Hematopoietic multipotent progenitor cell treated with erythropoietin and hydrocortisone succinate and interleukin-3 and kit ligand, for 15 days (in vitro differentiated cells): ENCODE measurements at places on chromosomes 3 and 15.

DNA sequence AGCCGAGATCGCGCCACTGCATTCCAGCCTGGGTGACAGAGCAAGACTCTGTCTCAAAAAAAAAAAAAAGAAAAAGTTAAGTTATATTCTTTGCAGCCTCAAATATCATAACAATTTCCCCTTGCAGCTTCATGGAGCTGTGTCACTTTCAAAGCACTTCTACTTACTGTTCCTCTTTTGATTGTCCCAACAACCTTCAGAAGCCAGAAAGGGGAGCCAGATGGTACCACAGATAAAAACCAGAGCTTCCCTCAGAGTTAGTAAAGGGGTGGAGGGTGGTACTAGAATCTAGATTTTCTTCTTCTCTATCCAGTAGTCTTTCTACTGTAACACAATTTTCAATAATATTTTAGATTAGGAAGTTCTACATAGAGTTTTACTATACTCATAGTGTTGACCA lies 188.8 kb downstream of the TAFA4 start:
- no peak for DNase-seq

GRCh38 chr15:89383365-89384175 lies 48.9 kb upstream of the POLG start:
- peak; percentile 10 for DNase-seq

- no peak for DNase-seq
Observed at GRCh38 chr3:174101244-174101643, 703.7 kb downstream of the NLGN1 start.

DNA sequence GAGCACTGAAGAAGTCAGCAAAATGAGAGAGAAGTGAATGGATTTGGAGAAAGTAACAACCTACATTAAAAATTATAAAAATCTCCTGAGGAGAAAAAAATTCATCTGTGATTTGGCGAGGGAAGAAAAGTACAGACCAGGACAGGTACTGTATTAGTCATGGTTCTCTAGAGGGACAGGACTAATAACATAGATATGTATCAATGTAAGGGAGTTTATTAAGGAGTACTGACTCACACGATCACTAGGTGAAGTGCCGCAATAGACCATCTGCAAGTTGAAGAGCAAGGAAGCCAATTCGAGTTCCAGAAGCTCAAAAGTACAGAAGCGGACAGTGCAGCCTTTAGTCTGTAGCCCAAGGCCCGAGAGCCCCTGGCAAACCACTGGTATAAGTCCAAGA lies 1004.4 kb upstream of the ALCAM start:
- no peak for DNase-seq

- no peak for DNase-seq
Observed at GRCh38 chr3:156516284-156516683, 38.6 kb downstream of the SSR3 start.

DNA sequence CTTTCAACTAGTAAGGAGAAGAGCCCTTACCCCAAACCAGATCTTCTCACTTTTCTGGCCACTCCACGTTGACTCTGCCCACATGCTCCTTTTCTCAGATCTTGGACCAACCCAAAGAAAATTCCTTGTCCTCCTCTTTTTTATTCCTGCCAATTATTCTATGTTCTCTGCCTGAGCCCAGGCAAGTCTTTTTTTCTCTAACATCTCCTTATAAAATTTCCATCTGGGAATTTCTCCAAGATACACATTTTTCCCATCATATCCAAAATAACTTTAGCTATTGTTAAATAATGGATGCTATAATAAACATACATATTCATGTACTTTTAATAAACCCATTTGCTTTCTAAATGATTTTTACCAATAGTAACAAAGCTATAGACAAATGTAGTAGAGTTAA lies 726.0 kb upstream of the ZNF385D start:
- DNase-seq: no peak

GRCh38 chr3:108983051-108983450 lies 29.4 kb upstream of the GUCA1C start:
- DNase-seq: no peak

DNA sequence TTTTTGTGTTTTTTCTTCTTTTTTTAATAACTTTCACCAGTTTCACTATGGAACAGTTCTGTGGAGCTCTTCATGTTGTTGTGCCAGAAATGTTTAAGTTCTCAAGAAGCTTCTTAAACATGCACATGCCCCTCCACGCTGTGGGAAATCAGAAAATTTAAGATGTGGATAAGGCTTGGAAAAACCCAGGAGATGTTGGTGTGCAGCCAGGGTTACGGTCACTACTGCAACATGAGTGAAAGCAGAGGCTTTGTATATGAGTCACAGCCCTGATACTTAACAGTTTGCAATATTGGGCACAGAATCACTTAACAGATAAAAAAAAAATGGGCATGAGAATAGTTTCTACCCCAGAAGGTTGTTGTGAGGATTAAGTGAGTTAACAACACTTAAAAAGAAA lies 399.9 kb downstream of the LRTM1 start:
- no peak for DNase-seq

DNA sequence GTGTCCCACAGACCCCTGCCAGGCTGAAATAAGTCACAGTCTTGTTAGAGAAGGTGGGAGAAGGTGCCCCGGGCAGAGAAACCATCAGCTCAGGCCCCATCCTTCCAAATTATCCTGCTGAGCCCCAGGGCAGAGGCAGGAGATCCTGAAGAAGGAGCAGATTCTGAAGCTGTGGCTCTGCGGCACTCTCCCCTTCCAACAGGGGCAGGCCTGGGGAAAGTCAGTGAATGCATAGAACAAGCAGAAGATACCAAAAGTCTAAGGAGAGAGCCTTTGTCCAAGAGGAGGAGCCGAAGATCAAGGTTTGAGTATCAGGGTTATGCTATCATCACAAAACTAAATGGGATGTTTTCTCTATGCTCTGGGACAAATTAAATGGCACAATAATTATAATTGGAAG lies 249.3 kb downstream of the XXYLT1 start:
- DNase-seq: no peak

- DNase-seq: no peak
Observed at GRCh38 chr15:77503240-77503639, 82.6 kb downstream of the HMG20A start.

DNA sequence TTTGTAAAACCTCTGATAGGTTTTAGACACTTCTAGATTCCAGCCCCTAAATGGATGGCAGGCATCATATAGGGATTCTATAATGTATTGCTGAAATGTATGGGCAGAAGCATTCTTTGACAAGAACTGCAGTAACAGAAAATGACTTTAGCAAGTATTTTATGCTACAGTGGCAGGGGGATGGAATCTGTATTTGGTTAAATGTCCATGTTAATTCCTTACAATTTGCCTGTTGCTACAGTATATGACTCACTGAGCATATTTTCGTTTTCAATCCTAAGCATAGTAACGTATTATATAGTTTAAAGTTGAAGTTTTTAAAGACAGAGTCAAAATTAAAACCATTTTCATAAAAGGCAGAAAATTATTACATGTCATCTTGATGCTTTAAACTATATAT lies 150.1 kb downstream of the MEX3B start:
- DNase-seq: no peak

GRCh38 chr15:74631935-74632560 lies 16.4 kb downstream of the CLK3 start:
- DNase-seq: peak; percentile 74

- DNase-seq: no peak
Observed at GRCh38 chr15:77486542-77487468, 66.1 kb downstream of the HMG20A start.

- DNase-seq: no peak
Observed at GRCh38 chr3:155218462-155218861, 75.0 kb downstream of the STRIT1 start.

DNA sequence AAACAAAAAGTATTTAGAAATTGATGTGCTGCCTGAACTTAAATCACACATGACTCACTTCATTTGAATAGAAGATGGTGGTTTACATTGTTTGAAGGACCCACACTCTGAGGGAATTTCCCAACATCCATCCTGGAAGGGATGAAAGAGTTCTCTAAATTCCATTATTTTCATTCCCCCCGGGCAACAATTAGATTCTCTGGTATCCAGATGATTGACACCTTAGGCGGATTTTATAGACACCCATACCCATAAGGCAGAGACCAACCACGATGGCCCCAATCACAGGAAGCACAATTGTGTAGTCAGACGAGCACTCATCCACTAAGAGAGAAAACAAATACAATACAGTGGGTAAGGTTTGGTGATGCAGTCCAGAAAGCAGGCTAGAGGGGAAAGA lies 24.6 kb upstream of the MCCC1 start:
- DNase-seq: no peak

- no peak for DNase-seq
Observed at GRCh38 chr3:161212171-161212771, 8.8 kb upstream of the NMD3 start.

GRCh38 chr15:72057548-72058091 lies 60.3 kb downstream of the MYO9A start:
- no peak for DNase-seq

- no peak for DNase-seq
Observed at GRCh38 chr15:72614810-72615532, 39.5 kb upstream of the GOLGA6B start.

DNA sequence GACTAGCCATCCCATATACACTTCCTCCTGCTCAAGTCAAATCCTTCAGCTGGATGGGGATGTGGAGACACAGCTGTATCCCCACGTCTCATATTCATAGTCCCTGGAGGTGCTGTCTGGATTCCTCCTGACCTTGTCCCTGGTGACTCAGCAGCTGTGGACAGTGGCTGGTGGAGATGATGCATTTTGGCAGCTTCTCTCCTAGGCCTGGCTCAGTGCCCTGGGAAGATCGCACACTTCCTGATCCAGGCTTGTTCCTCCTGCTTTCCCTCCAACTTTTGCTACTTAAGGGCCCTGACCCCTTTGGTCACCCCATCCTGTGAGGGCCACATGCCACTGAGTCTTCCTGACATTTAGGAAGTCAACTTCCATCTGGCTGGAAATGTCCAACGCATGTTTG lies 44.4 kb downstream of the ADAMTSL3 start:
- no peak for DNase-seq

DNA sequence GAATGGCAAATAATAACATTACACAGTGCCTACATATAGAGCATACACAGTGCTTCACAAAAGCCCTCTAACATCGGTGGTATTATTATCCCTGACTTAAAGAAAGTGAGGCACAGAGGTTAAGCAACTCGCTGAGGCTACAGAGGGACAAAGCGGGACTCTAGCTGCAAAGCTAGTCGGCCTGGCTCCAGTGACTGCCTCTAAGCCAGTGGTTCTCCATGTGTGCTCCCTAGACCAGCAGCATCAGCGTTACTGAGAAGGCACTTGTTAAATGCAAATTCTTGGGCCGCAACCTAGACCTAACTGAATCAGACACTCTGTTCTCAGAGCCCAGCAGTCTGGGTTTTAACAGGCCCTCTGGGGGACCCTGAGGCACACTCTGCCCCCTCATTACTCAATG lies 33.1 kb upstream of the LIPC start:
- no peak for DNase-seq

DNA sequence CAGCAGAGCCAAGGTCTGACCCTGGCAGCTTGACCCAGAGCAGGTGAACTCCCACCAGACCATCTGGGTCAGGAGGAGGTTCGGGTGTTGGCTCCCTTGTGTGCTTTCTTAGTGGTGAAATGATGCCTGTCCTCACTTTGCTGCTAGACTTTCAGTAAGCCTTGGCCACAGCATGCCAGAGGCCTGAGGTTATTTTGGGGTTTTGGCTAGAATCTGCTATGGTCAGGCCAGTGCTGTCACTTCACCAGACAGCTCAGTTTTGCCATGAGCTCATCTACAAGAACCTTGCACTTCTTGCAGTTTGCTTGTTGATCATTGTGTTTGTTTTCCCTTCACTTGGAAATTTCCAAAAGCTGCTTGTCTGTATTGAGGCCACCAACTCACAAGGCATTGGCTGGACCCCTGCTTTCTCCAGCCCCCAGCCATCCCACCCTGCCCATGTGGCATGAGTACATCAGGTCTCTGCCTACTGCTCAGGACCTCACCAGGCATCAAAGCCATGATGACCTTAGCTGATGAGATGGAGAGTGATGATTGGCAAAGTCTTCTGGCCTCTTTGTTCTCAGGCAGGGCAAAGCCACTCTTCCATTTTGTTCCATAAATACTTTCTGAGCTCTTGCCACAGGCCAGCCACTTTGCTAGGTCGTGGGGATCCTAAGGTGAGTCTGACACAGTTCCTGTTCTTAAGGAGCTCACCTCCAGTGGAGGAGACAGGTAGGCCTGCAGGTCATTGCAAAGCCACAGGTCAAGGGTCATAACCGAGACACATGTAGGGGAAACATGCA lies 122.6 kb downstream of the ARNT2 start:
- no peak for DNase-seq

DNA sequence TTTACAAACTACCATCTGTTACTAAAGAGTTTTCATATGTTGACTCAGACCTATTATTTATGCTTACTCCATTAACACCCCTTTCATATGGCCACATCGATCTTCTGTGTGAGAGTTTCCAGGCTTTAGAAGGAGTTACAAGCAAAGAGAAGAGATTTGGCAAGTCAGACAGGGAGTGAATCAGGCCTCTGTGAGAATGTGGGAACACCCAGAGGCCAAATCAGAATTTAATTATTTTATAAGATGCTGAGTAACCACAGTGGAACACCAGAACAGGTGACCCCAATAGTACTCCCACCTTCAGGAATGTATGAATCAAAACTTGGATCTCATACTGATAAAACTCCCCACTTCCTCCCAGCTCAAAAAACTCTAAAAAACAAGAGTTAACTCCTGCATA lies 42.0 kb downstream of the IFT57 start:
- no peak for DNase-seq

DNA sequence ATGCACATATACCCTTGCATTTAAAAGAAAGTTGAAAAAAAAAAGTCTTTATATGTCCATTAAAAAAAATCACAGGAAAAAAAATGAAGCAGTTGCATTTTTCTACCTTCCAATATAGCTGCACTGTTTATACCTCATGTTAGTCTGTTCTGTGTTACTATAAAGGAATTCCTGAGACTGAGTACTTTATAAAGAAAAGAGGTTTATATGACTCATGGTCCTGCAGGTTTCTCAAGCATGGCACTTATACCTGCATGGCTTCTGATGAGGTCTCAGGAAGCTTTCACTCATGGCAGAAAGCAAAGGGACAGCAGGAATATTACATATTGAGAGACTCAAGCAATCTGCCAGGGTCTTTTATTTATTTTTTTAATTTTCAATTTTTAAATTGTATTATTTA lies 277.2 kb upstream of the BCHE start:
- DNase-seq: no peak

DNA sequence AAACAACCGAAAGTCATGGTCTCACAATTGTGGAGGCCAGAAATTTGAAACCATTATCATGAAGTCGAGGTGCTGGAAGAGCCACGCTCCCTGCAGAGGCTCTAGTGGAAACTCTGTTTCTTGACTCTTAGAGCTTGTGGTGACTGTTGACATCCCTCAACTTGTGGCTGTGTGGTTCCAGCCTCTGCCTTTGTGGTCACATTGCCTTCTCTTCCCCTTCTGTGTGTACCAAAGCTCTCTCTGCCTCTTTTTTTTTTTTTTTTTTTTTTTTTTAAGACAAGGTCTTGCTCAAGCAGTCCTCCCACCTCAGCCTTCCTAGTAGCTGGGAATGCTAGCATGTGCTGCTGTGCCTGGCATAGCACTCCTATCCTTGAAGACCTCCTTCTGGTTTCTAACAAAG lies 48.7 kb upstream of the CRTC3 start:
- no peak for DNase-seq

- peak; percentile 6 for DNase-seq
Observed at GRCh38 chr3:149717391-149718056, 34.8 kb downstream of the COMMD2 start.
